ENCODE measurements at places on chromosomes 7 and 10.

DNA sequence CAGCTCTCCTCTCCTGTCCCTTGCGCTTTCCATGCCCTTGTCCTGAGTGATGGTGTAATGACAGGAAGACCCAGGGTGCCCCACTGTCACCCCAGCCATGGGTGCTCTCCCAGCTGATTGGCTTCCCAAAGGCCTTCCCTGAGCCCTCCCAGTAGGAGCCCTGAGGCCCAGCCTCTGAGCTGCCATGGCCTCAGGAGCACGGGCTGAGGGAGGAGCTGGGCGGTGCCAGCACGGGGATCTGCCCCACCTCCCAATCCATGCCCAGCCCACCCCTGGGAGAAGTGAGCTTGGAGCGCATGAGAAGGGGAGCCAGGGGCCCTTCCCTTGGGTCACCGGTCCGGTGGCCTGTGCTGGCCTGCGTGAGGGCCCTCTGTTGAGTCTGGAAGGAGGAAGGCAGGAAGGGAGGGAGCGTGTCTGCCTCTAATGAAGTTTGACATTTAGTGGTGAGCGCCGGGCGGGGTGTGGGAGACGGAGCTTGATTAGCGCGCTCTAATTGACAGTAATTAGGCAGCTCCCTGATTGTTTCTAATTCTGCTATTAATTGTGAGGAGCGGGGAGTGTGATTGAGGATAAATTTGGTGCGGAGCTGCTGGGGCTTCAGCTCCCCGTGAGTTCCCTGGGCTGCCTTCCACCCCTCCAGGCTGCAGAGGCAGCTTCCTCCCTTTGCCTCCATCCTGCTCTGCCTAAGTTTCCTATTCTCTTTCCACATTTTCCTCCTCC is 28.3 kb downstream of the GBX1 start:
- DNase-seq, result no peak

- no peak for DNase-seq
Observed at GRCh38 chr7:136526408-136527105, 341.9 kb upstream of the CHRM2 start.

GRCh38 chr7:129122078-129122750 is 22.3 kb upstream of the TSPAN33 start:
- peak; percentile 18 for DNase-seq

- DNase-seq, result no peak
Observed at GRCh38 chr10:123527151-123527550, 139.0 kb upstream of the GPR26 start.

DNA sequence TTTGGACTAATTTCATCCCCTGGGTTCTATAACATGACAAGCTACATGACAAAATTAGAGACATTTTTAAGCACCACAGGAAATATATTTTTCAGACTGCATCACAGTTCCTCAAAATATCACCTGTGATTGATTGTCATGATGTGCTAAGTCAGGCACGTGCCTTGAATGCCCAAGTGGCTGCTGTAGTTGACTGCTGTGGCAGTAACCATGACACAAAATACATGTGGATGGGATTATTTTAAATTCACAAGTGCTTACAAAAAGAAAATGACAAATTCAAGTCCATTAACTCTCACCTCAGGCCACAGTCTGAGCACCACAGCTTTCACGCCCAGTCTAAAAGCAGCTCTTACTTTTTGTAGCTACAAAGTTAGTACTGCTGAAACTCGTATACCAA is 45.5 kb downstream of the TNPO3 start:
- DNase-seq, result no peak
